ENCODE measurements at places on chromosomes 11 and 22. TPM values are rescaled to one million over a fixed set of nuclear protein-coding genes. Genes with fewer than 3 reads are reported as not detected.

SERHL2 gene
- 15.9 TPM for total RNA-seq

DNA sequence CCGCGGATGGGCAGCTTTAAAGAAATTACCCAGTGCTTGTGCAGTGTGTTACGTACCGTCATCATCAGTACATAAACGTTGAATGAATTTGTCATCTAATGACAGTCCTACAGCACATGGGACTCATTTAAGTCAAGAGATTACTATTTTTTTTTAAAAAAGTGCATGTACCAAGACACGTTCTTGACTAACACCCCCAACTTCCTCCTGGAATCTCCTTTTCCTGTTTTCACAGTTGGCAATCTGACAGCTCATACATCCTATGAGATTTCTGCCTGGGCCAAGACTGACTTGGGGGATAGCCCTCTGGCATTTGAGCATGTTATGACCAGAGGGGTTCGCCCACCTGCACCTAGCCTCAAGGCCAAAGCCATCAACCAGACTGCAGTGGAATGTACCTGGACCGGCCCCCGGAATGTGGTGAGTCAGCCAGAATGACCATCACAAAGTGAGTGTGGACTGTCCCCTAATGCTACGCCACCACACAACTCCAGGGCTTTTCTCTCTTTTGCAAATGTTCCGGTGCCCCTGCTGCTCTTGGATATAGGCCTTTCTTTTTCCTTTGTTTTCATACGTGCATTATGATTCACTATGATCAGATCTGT lies 162.0 kb upstream of the SORL1-AS1 start:
- no peaks in the 10 kb centered on the region for H3K4me1 ChIP-seq
- H3K4me3 ChIP-seq, result no peak overlapping the region
- H3K36me3 ChIP-seq, result no peaks in the 10 kb centered on the region
- no peaks in the 10 kb centered on the region for H3K27me3 ChIP-seq
- no peak overlapping the region for H3K27ac ChIP-seq
- no peak for DNase-seq

BCO2 gene
- 4.2 TPM for total RNA-seq

OR56A1 gene
- total RNA-seq, result not detected

- H3K4me1 ChIP-seq, result no peaks in the 10 kb centered on the region
- no peaks in the 10 kb centered on the region for H3K36me3 ChIP-seq
- DNase-seq, result no peak
- no peak overlapping the region for H3K27ac ChIP-seq
These were observed 33.4 kb upstream of the PISD start for GRCh38 chr22:31695423-31695822.

DNA sequence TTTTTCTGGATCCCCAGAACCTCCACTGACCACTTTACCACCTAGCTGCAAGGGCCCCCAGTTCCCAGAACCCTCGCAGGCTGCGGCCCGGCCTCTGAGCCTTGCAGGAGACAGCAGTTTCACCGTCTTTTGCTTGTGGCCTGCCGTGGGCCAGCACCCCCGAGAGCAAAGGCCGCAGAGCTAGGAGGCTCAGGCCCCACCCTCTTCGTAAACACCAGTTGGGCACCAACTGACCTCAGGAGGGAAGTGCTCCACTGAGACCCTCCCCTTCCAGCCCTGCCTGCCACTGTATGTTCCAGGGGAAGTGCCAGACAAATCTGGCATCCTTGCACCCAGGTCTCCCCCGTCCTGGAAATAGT lies 23.4 kb upstream of the CREB3L1 start:
- DNase-seq, result no peak
- H3K4me1 ChIP-seq, result no peaks in the 10 kb centered on the region
- H3K36me3 ChIP-seq, result no peaks in the 10 kb centered on the region

DNA sequence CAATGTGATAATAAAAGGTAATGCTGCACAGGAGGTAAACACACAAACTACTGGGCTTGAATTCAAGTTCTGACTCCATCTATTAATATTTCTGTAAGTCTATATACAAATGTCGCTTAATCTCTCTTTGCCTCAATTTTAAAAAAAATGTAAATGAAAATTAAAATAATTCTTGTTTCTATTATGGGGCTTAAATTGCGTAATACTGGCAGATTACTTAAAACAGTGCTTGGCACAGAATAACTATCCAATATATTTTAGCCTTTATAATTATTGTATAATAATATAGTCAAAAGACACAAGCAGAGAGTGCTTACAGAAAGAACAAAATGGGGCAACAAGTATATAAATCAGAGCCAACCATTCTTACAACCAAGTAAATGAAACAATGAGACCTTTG lies 489.1 kb downstream of the CNTN5 start:
- no peak for DNase-seq
- H3K4me1 ChIP-seq, result no peaks in the 10 kb centered on the region
- H3K27ac ChIP-seq, result no peak overlapping the region
- no peaks in the 10 kb centered on the region for H3K27me3 ChIP-seq
- H3K4me3 ChIP-seq, result no peak overlapping the region

NXPE1 gene
- total RNA-seq, result 0.15 TPM

- no peak for DNase-seq
- H3K27ac ChIP-seq, result no peak overlapping the region
- H3K4me3 ChIP-seq, result no peak overlapping the region
- H3K27me3 ChIP-seq, result no peaks in the 10 kb centered on the region
- no peaks in the 10 kb centered on the region for H3K36me3 ChIP-seq
These were observed 13.0 kb upstream of the BID start for GRCh38 chr22:17787241-17787640.

DNA sequence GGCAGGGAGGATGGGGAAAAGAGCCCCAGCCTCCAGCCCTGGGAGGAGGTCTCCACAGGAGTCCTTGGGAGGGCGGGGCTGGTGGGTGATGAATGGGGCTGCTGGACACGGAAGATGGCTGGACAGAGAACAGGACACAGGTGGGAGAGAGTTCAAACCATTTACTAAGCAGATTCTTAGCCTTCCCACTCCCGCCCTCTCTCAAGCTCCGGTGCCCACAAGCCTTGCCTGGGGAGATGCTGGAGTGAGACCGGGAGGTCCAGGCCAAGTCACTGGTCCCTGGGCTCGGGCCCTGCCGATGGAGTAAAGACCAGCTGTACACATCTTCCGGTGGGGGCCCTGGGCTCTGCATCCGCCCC lies 1.4 kb downstream of the CLDN5 start:
- no peak overlapping the region for H3K27ac ChIP-seq
- H3K4me1 ChIP-seq, result no peaks in the 10 kb centered on the region
- no peaks in the 10 kb centered on the region for H3K36me3 ChIP-seq
- DNase-seq, result no peak

GRCh38 chr11:587978-588380 lies 11.7 kb downstream of the PHRF1 start:
- no peaks in the 10 kb centered on the region for H3K27me3 ChIP-seq
- H3K4me1 ChIP-seq, result no peaks in the 10 kb centered on the region
- DNase-seq, result no peak
- H3K36me3 ChIP-seq, result no peaks in the 10 kb centered on the region
- no peak overlapping the region for H3K27ac ChIP-seq

- peak overlapping the region; percentile 96 for H3K4me3 ChIP-seq
- no peaks in the 10 kb centered on the region for H3K27me3 ChIP-seq
- peak; percentile 93 for DNase-seq
- H3K36me3 ChIP-seq, result no peaks in the 10 kb centered on the region
- H3K27ac ChIP-seq, result peak overlapping the region; percentile 25
These were observed 669 bp downstream of the CDC42EP2 start for GRCh38 chr11:65315204-65315865.

NPAS4 gene
- not detected for total RNA-seq

- H3K36me3 ChIP-seq, result no peaks in the 10 kb centered on the region
- no peak overlapping the region for H3K4me3 ChIP-seq
- no peak overlapping the region for H3K27ac ChIP-seq
- peak; percentile 66 for DNase-seq
- H3K4me1 ChIP-seq, result no peaks in the 10 kb centered on the region
- no peaks in the 10 kb centered on the region for H3K27me3 ChIP-seq
These were observed 23.4 kb upstream of the RIC3 start for GRCh38 chr11:8192016-8192895.

DNA sequence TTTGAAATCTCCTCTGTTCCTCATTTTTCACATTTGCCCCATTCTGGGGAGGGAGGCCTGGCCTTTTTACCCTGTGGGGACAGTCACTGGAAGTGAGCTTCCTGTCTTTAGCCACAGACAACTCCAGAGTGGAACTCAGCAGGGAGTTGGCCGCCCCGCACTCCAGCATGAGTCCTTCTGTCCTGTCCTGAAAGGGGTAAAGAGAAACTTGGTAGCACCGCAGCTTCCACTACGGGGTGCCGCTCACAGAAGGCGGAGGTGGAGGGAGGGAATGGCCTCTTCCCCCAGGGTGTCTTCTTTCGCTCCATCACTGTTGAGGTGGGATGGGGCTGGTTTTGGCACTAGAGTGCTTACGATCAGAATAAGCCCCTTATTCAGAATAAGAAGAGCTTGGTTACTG lies 132.2 kb downstream of the ST3GAL4 start:
- no peak overlapping the region for H3K4me3 ChIP-seq
- H3K36me3 ChIP-seq, result no peaks in the 10 kb centered on the region
- no peaks in the 10 kb centered on the region for H3K27me3 ChIP-seq
- no peak overlapping the region for H3K27ac ChIP-seq
- no peaks in the 10 kb centered on the region for H3K4me1 ChIP-seq

DNA sequence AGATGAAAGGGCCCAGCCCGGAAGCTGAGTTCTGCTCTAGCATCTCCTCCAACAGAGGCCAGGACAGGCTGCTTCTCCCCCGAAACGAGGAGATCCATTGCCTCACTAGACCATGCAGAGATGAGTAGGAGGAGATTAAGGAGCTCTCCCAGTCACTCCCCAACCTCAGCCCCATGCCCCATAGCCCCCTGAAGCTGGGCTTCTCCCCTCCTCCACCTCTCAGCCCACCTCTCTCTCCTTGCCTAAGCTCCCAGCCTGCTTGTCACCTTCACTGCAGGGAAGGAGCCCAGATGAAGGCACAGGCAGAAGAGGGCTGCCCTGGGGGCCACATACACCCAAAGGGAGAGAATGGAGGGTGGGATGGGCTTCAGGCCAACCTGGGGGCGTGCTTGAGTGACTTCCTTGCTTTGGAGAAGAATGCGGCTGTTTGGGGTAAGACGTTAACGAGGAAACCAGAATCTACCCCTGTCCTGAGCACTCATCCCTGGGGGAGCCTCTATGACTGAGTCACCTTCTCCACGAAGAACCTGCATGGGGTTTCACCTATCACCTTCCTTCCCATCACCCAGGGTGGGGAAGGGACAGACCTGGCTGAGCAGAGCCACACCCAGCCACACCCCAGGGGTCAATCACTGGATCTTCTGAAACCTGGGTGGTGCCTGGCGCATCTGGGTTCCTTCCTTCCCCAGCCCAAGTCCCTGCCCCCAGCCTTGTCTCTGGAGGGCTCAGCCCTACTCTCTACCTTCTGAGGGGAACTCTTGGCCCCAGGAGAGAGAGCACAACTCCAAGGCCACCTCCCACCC lies 11.6 kb upstream of the GNAZ start:
- H3K4me3 ChIP-seq, result no peak overlapping the region
- no peak overlapping the region for H3K27ac ChIP-seq
- DNase-seq, result peak; percentile 8
- H3K36me3 ChIP-seq, result no peaks in the 10 kb centered on the region

- H3K27me3 ChIP-seq, result no peaks in the 10 kb centered on the region
- H3K4me1 ChIP-seq, result no peaks in the 10 kb centered on the region
- no peak overlapping the region for H3K27ac ChIP-seq
- H3K36me3 ChIP-seq, result no peaks in the 10 kb centered on the region
- DNase-seq, result no peak
These were observed 7.9 kb downstream of the NCAM1 start for GRCh38 chr11:112968941-112969713.

GRCh38 chr11:95279921-95280868 lies 49.2 kb upstream of the SESN3 start:
- no peak overlapping the region for H3K27ac ChIP-seq
- no peaks in the 10 kb centered on the region for H3K36me3 ChIP-seq
- peaks cover 3% of the 10 kb centered on the region for H3K4me1 ChIP-seq
- H3K27me3 ChIP-seq, result no peaks in the 10 kb centered on the region
- DNase-seq, result peak; percentile 28
- no peak overlapping the region for H3K4me3 ChIP-seq

KCNC1 gene
- total RNA-seq, result not detected

GRCh38 chr11:19444231-19444630 lies 203.5 kb upstream of the E2F8 start:
- no peaks in the 10 kb centered on the region for H3K27me3 ChIP-seq
- H3K36me3 ChIP-seq, result no peaks in the 10 kb centered on the region
- no peak overlapping the region for H3K27ac ChIP-seq
- no peak overlapping the region for H3K4me3 ChIP-seq

- no peaks in the 10 kb centered on the region for H3K27me3 ChIP-seq
- H3K4me3 ChIP-seq, result no peak overlapping the region
- H3K27ac ChIP-seq, result no peak overlapping the region
- no peaks in the 10 kb centered on the region for H3K36me3 ChIP-seq
- no peak for DNase-seq
These were observed 25.4 kb downstream of the A4GALT start for GRCh38 chr22:42695294-42695693.

- no peaks in the 10 kb centered on the region for H3K36me3 ChIP-seq
- H3K27ac ChIP-seq, result no peak overlapping the region
- no peaks in the 10 kb centered on the region for H3K4me1 ChIP-seq
These were observed 120.8 kb downstream of the CTTN start for GRCh38 chr11:70519117-70519516.

FIBIN gene
- 18.7 TPM for total RNA-seq

TSGA10IP gene
- not detected for total RNA-seq

GP1BB gene
- 8.6 TPM for total RNA-seq

DNA sequence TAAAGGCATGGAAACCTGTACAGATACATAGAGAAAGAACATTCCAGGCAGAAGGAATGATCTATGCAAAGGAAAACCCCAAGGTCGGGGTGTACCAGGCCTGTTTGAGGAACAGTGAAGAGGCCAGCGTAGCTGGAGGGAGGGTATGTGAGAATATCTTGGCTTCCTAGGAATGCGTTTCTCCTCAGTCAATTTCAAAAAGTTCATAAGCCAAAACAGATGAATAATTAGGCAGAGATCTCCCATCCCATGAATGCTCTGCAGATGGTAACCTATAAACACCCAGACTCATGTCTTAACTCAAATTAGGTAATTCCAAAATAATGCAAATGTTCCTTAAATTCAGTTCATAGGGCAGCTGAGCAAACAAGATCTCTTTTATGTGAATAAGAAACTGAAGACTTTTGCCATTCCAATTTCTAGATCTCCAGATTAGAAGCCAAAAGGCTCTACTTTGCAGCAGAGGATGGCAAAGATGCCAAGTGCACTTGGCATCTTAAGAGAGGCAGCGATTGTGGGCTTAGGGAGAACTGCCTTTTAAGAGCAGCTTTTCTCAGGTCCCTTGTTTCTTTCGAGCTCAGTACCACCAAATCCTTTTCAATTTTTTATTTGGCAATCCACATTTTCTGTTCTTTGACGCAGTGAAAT lies 13.2 kb downstream of the FAM118B start:
- DNase-seq, result no peak
- H3K27me3 ChIP-seq, result no peaks in the 10 kb centered on the region
- no peaks in the 10 kb centered on the region for H3K36me3 ChIP-seq
- H3K4me3 ChIP-seq, result no peak overlapping the region
- H3K4me1 ChIP-seq, result no peaks in the 10 kb centered on the region
- no peak overlapping the region for H3K27ac ChIP-seq

GRCh38 chr11:73281796-73282660 lies 9.9 kb downstream of the P2RY6 start:
- H3K4me1 ChIP-seq, result no peaks in the 10 kb centered on the region
- H3K36me3 ChIP-seq, result no peaks in the 10 kb centered on the region

GGTLC2 gene
- not detected for total RNA-seq

NOL12 gene
- total RNA-seq, result 20.8 TPM
